Astrocyte (in vitro differentiated cells and primary cell): ENCODE measurements at places on chromosomes 12 and 14. TPM values are rescaled to one million over a fixed set of nuclear protein-coding genes. Genes with fewer than 3 reads are reported as not detected.
A peak's percentile ranks its signal among the peaks of the same experiment; 100 is the strongest.

DNA sequence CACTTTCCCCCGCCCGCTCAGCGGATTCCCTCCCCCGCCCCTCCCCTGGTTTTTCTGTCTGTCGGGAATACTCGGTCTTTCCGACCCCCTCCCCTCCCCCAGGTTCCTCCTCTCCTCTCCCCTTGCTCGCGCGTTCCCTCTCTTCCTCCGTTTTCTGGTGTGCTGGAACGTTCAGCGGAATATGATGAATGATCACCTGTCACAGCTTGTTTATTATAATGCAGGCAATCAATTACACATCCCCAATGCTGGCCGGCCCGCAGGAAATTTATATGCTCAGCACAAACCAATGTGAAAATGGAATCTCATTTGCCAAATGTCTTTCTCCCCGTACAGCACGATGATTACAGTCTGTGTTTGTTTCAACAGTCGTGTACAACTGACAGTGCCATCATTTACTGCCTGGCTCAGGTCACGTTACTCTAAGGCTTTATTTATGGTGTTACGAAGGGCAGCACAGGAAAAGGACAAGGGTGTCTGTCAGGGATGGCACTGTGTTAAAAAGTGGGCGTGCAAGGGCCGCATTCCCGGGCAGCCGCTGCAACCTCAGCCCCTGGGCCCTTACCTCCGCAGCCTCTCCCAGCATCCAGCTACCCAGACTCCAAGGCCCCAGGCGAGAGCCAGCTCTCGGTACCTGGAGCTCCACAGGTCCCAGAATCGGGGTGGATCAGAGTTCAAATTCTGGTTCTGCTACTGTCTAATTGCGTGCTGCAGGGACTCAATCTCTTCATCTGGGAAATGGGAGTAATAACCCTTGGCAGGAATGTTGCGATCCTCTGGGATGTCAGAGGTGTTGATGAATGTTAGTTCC, 24.7 kb upstream of the MAP1LC3B2 start:
- DNase-seq: peak; percentile 42

TMEM19 gene
- 22.6 and 25.8 TPM in 2 replicates for total RNA-seq

TMEM229B gene
- total RNA-seq: 1.3 and 1.8 TPM in 2 replicates

DNA sequence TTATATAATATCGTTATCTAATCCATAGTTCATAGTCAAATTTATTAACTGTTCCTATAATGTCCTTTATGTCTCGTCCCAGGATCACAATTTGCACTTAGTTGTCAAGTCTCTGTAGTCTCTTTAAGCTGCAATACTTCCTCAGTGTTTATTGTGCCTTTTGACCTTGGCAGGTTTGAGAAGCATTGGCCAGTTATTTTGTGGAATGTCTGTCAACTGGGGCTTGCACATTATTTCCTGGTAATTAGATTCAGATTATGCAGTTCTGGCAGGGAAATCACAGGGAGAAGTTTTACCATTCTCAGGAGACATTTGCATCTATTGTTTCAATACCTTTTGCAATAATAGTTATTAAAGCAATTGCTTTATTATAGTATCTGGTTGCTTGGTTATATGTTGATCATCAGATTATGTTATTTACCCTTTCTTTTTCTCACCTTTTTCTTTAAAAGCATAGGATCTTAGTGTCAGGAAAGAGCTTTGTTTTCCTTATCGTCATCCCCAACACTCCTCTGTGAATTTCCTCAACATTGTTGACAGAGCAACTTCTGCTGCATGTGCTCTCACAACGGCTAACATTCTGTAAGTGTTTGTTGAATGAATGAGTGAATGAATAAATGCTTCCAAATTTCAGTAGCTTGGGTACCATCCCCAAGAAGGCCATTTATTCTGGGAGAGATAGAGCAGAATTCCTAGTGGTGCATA, 3.7 kb upstream of the ART4 start:
- DNase-seq: peak; percentile 63

RND1 gene
- 2.2 and 2.4 TPM in 2 replicates for total RNA-seq

DNA sequence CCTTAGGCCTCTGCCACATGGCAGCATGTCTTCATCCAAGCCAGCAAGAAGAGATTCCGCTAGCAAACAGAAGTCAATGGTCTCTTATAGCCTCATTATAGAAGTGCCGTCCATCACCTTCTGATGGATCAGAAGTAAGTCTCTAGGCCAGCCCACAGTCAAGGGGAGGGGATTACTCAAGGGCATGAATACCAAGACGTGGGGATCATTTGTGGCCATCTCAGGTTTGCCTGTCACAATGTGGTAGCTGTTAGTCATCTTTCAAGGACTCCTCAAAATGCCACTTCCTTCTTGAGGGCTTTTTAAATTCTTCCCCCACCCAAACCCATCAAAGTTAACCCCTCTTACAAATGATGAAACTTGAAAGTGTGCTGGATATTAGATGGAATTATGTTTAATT, 8.1 kb upstream of the ADCY6 start:
- peak; percentile 50 for DNase-seq

RNU4-1 gene
- total RNA-seq: 2,477 and 2,591 TPM in 2 replicates

GRCh38 chr14:92433407-92433806, 80.2 kb upstream of the RIN3 start:
- DNase-seq: no peak

GRCh38 chr12:32024884-32025592, 65.8 kb downstream of the RESF1 start:
- no peak for DNase-seq

DNA sequence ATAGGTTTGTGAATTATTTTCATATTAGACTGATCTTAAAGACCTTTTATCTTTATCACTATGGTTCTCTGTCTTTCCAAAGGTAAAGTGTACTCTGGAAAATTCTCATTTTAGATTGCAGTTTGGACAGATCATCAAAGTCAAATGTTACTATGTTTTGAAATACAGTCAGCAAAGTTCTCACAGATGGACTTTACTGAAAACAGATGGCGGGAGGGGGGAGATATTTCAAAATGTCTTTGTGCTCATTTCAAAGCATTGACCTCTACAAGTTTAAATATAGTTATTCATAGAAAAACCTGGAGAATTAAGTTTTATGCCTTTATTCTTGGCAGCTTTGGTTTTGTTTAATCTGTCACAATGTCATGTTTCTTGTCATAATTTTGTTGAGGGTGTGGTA, 51.8 kb upstream of the LRTM2 start:
- no peak for DNase-seq

DNA sequence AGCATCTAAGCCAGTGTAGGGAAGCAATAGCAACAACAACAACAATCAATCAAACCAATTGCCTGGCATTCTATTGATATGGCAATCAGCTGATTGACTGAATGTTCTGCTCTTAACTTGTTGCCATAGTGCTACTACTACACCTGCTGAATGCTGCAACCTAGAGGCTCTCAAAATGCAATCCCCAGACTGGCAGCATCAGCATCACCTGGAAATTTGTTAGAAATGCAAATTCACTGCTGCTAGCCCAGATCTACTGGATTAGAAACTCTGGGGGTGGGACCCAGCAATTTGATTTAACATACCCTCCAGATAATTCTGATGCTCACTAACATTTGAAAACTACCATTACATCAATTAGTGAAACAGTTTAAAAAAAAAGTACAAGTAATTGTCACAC, 363.6 kb downstream of the SNAPC1 start:
- DNase-seq: no peak

DNA sequence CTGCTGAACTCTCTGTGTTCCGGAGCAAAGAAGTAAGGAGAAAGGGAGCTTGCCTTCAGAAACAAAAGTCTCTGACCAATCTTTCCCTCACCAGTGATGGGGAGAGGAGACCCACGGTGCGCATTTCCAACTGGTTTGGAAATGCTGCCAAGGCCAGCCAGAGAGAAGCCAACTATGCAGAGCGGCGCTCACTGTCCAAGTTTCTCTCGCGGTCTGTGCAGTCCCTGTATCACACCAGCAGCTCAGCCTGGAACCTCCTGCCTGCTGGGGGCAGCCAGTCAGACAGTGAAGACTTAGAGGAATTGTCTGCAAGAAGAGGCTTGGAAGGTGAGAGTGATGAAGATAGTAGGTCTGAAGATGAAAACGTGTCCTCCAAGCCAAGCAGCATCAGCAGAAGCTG, 206.2 kb downstream of the NAV3 start:
- no peak for DNase-seq

DNA sequence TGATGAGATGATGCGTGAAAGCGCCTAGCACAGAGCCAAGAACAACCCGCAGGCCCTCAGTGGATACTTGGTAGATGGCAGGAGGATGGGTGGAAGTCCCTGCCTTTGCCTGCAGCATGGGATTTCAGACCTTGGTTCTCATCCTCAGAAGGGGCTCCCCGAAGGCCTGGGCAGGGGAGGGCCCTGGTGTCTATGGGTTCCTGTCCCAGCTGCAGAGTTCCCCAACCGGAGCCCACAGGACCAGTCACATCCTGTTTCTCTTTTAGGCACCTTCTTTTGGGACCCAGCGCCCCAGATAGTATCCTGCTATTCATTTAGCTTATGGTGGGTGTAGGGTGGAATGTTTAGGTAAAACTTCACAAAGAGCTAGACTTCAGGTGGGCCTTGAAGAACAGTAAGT, 55.5 kb downstream of the CALM1 start:
- DNase-seq: no peak

DNA sequence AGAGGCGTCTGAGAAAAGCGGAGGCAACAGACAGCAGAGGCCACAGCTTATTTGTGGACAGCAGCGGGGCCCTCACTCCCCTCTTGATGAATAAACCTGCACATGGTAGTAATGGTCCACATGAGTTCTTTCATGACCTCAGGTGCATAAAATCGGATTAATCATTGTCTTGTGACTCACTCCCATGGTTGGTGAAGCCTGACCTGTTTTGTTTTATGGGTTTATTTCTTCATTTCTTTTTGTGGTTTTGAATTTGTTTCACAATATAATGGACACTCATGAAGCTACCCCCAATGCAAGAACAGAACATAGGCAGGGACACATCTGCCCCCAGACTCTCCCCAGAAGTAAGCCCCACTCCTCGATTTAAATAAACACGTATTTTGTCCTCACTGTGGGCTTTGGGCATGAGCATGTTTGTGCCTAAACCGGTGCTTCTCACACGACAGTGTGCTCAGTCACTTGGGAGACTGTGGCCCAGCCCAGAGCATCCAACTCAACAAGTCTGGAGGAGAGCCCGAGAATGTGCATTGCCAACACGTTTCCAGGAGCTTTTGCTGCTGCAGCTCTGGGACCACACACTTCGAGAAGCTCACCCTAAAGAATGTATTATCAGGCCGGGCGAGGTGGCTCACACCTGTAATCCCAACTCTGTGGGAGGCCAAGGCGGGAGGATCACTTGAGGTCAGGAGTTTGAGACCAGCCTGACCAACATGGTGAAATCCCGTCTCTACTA, 116.1 kb downstream of the SCARB1 start:
- DNase-seq: peak; percentile 99

DNA sequence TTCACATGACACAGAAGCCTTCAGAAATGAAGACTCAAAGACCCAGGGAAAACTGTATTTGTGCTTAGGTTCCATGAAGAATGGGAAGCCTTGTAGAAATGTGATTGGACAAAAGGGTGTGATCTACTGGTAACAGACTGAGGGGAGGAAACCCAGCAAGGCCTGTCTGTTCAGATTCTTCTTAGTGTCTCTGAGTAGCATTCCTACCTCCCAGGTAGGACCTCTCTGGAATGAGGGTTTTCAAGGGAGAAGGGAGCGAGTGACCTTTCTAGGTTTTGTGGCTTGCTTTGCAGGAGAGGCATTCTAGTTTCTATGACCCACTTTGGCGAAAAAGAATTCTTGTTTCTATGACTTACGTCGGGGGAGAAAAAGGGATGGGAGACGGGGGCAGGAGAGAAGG, 401.7 kb downstream of the DPF3 start:
- no peak for DNase-seq

DNA sequence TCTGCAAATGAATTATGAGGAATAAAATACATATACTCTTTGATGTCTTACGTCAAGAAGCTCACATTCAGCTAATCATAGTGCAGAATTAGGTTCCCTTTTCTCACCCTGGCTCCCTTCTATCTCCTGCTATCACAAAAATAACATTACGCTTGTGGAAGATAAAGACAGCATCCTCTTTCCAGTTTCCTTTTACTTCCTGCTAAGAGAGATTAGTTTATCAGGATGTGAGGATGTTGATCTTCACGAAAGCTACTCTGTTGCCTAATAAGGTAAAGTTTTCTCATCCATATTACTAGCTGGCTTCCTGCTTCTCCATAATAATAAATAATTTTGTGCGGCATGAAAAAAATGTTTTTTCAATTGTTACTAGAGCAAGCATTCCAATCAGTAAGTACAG, 217.7 kb upstream of the DCN start:
- no peak for DNase-seq

ZNF84 gene
- 28.7 and 33.7 TPM in 2 replicates for total RNA-seq

SIX4 gene
- 11.2 and 14.0 TPM in 2 replicates for total RNA-seq

- peak; percentile 57 for DNase-seq
Observed at GRCh38 chr12:104668274-104668718, 211.5 kb downstream of the CHST11 start.

TCTN2 gene
- 9.2 TPM in 2 replicates for total RNA-seq

KRT82 gene
- not detected in 2 replicates for total RNA-seq

KCNA5 gene
- 0.10 TPM in 1 of 2 replicates, not detected in the other for total RNA-seq

DNA sequence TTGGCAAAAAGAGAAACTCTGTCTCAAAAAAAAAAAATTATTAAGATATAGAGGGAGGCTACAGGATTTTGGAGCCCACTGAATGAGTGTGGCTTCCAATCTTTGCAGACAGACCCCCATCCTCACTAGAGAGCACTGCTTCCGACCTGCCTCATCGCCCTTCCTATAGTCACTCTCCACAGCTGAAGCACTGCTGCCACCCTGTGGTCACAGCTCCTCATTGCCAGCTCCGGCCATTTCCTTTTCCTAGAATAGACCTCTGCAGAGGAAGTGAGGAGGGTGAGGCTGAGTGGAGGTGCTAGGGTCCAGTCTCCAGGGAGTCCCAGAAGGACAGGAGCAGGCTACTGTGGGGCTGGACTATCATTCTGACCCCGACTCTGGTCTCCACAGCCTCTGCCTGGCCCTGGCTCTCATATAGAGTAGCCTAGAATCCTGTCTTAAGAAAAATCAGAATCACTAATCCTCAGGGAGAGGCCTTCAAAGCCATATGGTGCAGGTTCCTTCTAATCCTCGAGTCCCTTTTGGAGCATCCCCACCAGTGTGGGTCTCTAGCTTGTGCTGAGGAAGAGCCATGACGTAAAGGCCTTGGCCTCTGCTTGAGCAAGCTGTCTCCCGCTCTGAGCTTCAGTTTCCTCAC, 1.4 kb upstream of the NPFF start:
- DNase-seq: no peak

GYS2 gene
- not detected in 2 replicates for total RNA-seq

GRCh38 chr12:47885566-47885965, 19.2 kb downstream of the VDR start:
- DNase-seq: no peak

- DNase-seq: no peak
Observed at GRCh38 chr12:23770202-23770938, 179.1 kb downstream of the SOX5 start.

GRCh38 chr12:20350026-20350425, 18.3 kb upstream of the PDE3A start:
- no peak for DNase-seq

DNA sequence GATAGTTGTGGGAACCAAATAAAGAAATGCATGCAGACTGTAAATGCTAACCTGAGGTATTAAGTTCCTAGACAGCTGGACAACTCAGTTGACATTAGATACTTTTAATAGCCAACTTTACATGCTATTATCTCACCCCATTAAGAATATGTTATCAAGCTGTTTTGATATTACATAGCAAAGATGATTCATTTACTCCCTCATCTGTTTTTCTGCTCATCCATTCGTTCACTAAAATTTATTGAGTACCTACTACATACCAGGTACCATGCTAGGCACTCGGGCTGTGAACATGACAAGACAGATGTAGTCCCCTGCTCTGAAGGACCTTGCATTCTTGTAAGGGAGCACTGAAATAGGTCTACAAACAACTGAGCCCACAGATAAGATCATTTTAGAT, 192.4 kb downstream of the DACT1 start:
- no peak for DNase-seq

RNF212B gene
- total RNA-seq: not detected in 2 replicates

GRCh38 chr12:7905071-7905470, 30.9 kb downstream of the SLC2A3 start:
- no peak for DNase-seq
